ENCODE measurements at places on chromosomes 4 and X. TPM values are rescaled to one million over a fixed set of nuclear protein-coding genes. Genes with fewer than 3 reads are reported as not detected.
A peak's percentile ranks its signal among the peaks of the same experiment; 100 is the strongest.

DNA sequence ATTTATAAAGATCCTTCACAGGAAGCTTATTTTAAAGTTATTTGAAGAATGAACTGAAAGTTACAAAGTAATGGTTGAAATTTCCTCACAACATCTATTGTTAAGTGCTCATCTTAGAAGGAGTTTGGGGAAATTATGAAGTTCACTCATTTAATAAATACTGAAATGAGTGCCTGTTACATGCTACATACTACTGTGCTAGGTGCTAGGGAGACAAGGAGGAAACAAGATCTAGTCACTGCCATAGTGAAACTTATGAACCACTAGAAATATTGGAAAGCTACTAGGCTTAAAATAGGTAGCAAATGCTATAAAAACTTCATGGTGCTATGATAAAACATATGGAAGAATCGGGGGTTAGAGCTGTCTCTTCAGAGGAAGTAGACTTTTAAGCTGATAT is 97.1 kb downstream of the JADE1 start:
- no peak for DNase-seq
- H3K36me3 ChIP-seq, result no peaks in the 10 kb centered on the region
- H3K27ac ChIP-seq, result no peak overlapping the region
- no peaks in the 10 kb centered on the region for H3K27me3 ChIP-seq
- no peaks in the 10 kb centered on the region for H3K4me1 ChIP-seq
- H3K4me3 ChIP-seq, result no peak overlapping the region

DNA sequence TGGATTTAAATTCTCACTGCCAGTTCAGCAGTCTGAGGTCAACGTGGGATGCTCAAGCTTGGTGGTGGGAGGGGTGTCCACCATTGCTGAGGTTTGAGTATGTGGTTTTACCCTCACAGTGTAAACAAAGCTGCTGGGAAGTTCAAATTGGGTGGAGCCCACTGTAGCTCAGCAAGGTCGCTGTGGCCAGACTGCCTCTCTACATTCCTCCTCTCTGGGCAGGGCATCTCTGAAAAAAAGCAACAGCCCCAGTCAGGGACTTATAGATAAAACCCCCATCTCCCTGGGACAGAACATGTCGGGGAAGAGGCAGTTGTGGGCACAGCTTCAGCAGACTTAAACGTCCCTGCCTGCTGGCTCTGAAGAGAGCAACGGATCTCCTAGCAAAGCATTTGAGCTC is 14.9 kb upstream of the RRAGB start:
- H3K27me3 ChIP-seq, result no peaks in the 10 kb centered on the region
- H3K36me3 ChIP-seq, result no peaks in the 10 kb centered on the region
- H3K4me3 ChIP-seq, result no peak overlapping the region
- no peak overlapping the region for H3K27ac ChIP-seq

GRCh38 chr4:6165766-6166165 is 34.6 kb downstream of the JAKMIP1 start:
- no peak for DNase-seq
- no peak overlapping the region for H3K27ac ChIP-seq
- no peaks in the 10 kb centered on the region for H3K36me3 ChIP-seq

DNA sequence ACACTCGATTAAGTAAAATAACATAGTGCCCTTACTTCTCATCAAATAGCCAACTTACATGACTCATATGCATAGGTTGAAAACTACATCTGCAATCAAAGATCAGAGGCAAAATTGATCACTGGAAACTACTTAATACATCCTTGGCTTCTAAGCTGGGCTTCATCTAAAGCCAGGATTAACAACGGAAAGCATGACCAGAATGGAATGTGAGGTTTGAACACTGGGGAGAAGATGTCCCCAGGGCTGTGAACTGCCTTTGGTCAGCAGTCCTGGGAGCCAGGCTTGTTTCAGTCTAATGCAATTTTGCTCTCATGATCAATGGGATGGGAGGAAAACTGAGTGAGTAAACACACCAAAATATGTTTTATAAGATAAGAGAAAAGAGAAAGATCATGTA is 192.5 kb upstream of the TTC29 start:
- DNase-seq, result no peak
- H3K27me3 ChIP-seq, result no peaks in the 10 kb centered on the region
- H3K27ac ChIP-seq, result no peak overlapping the region
- no peak overlapping the region for H3K4me3 ChIP-seq
- peaks cover 44% of the 10 kb centered on the region for H3K4me1 ChIP-seq

DNA sequence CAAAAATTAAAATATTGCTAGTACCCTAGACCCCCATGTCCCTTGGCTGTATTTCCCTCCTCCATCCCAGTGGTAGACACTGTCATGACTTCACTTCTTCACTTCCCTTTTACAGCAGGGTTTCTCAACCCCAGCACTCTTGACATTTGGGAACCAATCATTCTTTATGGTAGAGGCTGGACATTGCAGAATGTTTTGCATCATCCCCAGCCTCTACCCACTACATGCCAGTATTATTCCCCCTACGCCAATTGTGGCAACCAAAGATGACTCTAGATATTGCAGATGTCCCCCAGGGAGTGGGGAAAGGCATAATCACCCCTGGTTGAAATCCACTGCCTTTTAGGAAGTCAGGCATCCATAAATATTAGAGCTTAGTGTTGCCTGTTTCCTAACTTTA is 138.6 kb downstream of the AMELX start:
- H3K4me1 ChIP-seq, result peaks cover 6% of the 10 kb centered on the region
- H3K27ac ChIP-seq, result no peak overlapping the region
- H3K27me3 ChIP-seq, result no peaks in the 10 kb centered on the region
- H3K36me3 ChIP-seq, result no peaks in the 10 kb centered on the region

GRCh38 chr4:168537571-168537970 is 40.7 kb downstream of the PALLD start:
- no peak for DNase-seq
- H3K36me3 ChIP-seq, result no peaks in the 10 kb centered on the region
- no peak overlapping the region for H3K4me3 ChIP-seq
- H3K27me3 ChIP-seq, result no peaks in the 10 kb centered on the region
- no peak overlapping the region for H3K27ac ChIP-seq

- no peak overlapping the region for H3K4me3 ChIP-seq
- no peak overlapping the region for H3K27ac ChIP-seq
- H3K27me3 ChIP-seq, result no peaks in the 10 kb centered on the region
- no peaks in the 10 kb centered on the region for H3K4me1 ChIP-seq
- DNase-seq, result no peak
These were observed 9.3 kb downstream of the CD99L2 start for GRCh38 chrX:150889131-150889530.

The PHOX2B gene
- total RNA-seq, result not detected

The CDS1 gene
- 37.9 TPM for total RNA-seq

GRCh38 chrX:44035571-44035970 is 62.4 kb upstream of the NDP start:
- H3K4me1 ChIP-seq, result no peaks in the 10 kb centered on the region
- H3K4me3 ChIP-seq, result no peak overlapping the region
- no peaks in the 10 kb centered on the region for H3K27me3 ChIP-seq
- no peak overlapping the region for H3K27ac ChIP-seq

The ANXA3 gene
- 98.7 TPM for total RNA-seq

The PCDH7 gene
- total RNA-seq, result 12.6 TPM

The CTBP1 gene
- total RNA-seq, result 226 TPM

The PDLIM3 gene
- 124 TPM for total RNA-seq

DNA sequence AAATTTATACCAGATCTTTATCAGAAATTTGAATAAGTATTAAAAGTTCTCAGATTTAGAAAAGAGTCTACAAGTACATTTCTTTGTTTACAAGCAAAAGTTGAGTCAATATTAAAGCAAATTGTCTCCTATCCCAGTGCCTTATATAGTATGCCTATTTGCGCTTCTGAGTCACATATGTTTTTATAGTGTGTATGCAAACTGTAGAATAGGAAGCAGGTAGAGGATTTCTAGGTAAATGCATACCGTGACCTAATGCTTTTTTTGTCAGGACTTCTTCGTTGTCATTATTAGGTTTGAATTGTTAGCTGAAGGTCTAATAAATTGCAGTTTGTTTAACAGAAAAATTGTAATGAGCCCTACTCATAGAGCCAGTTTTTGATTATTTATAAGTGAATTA is 22.2 kb downstream of the CEP44 start:
- no peaks in the 10 kb centered on the region for H3K4me1 ChIP-seq
- no peak overlapping the region for H3K4me3 ChIP-seq
- H3K36me3 ChIP-seq, result peaks cover 11% of the 10 kb centered on the region
- H3K27me3 ChIP-seq, result no peaks in the 10 kb centered on the region
- no peak for DNase-seq

The ARSJ gene
- total RNA-seq, result 2.3 TPM

The TCEAL3 gene
- total RNA-seq, result 48.6 TPM

DNA sequence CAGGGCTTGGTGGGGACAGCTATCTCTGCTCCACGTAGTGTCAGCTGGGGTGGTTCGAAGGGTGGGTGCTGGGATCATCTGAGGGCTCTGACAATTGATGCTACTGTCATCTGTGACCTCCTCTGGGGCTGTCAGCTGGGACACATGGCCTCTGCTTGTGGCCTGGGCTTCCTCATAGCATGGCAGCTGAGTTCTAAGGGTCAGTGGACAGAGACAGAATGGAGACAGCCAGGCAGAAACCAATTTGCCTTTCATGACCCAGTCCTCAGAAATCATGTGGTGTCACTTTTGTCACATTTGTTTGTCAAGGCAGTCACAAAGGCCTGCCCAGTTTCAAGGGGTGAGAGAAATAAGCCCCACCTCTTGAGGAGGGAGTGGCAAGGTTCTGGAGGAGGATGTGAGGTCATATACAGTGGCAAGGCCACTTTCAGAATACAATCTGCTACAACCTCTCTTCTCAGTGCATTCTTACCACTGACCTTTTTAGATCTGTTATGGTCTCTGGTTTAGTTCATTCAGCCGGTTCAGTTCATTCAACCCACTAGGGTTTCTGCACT is 103.6 kb upstream of the BCOR start:
- no peaks in the 10 kb centered on the region for H3K4me1 ChIP-seq
- DNase-seq, result no peak
- H3K4me3 ChIP-seq, result no peak overlapping the region

The BEX1 gene
- total RNA-seq, result 10.5 TPM

DNA sequence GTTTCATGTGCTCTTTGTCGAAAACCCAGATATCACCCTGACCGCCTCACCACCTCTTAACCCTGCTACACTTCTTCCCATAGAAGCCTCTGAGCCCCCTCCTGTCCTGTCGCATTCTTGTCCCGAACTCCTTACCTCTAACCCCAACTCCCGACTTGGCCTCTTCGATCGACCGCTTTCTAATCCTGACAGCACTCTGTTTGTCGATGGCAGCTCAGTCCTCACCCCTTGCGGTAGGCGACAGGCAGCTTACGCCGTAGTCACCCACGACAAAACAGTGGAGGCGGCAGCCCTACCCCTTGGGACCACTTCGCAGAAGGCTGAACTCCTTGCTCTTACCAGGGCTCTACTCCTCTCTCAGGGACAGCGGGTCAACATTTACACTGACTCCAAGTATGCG is 961.7 kb downstream of the RPA4 start:
- no peak overlapping the region for H3K4me3 ChIP-seq
- no peaks in the 10 kb centered on the region for H3K4me1 ChIP-seq
- H3K27me3 ChIP-seq, result no peaks in the 10 kb centered on the region
- no peaks in the 10 kb centered on the region for H3K36me3 ChIP-seq
- H3K27ac ChIP-seq, result no peak overlapping the region
- no peak for DNase-seq

GRCh38 chr4:41865306-41865980 is 69.8 kb upstream of the TMEM33 start:
- peaks cover 16% of the 10 kb centered on the region for H3K4me1 ChIP-seq
- DNase-seq, result no peak
- peaks cover 17% of the 10 kb centered on the region for H3K27me3 ChIP-seq
- no peaks in the 10 kb centered on the region for H3K36me3 ChIP-seq
- no peak overlapping the region for H3K4me3 ChIP-seq
- no peak overlapping the region for H3K27ac ChIP-seq

DNA sequence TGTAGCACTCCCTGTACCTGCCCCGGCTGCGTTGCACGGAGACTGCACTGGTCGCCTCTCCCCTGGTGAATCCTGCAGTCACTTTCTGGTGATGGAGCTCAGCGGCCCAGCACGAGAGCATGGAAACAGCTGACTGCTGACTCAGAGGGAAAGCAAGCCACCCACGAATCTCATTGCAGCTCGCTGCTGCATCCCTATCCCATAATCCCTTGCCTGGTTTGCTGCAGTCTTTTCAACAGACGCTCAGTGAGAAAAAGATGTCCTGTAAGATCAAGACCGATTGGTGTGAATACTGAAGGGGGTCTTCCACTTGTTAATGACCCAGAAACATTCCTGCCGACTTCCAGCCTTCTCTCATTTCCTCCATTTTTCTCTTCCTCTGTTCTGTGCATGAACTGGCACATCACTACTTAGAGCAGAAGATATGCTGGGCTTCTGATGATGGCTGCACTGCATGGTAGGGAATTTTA is 52.9 kb downstream of the TRIM2 start:
- peaks cover 9% of the 10 kb centered on the region for H3K4me1 ChIP-seq
- H3K27me3 ChIP-seq, result no peaks in the 10 kb centered on the region
- peak; percentile 34 for DNase-seq
- no peak overlapping the region for H3K4me3 ChIP-seq

The MAGEA12 gene
- total RNA-seq, result not detected

The ABCG2 gene
- total RNA-seq, result 13.4 TPM

DNA sequence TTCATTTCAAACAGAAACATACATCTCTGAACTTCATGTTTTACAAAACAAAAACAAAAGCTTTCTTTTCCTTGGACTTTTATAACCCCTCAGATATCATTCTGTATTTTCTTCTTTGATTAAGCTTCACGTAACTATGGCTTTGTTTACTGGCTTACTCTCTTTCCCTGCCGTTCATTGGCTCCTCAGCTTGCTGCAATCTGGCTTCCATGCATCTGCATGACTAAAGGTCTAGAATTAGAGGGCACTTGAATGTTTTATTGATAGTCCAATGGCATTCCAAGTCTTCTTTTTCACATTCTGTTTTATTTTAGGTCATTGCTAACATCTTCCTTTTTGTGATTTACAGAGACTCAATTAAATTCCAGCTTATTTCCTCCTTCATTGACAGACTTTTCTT is 487.6 kb downstream of the GRXCR1 start:
- no peaks in the 10 kb centered on the region for H3K27me3 ChIP-seq
- H3K36me3 ChIP-seq, result no peaks in the 10 kb centered on the region
- H3K4me1 ChIP-seq, result no peaks in the 10 kb centered on the region
- no peak overlapping the region for H3K27ac ChIP-seq
- no peak overlapping the region for H3K4me3 ChIP-seq

- no peak overlapping the region for H3K4me3 ChIP-seq
- H3K27me3 ChIP-seq, result no peaks in the 10 kb centered on the region
- no peaks in the 10 kb centered on the region for H3K4me1 ChIP-seq
- H3K27ac ChIP-seq, result no peak overlapping the region
- no peak for DNase-seq
These were observed 53.1 kb downstream of the HPRT1 start for GRCh38 chrX:134513091-134513490.

GRCh38 chrX:44456685-44457084 is 86.0 kb downstream of the FUNDC1 start:
- H3K4me1 ChIP-seq, result no peaks in the 10 kb centered on the region
- no peak for DNase-seq
- H3K36me3 ChIP-seq, result no peaks in the 10 kb centered on the region
- no peak overlapping the region for H3K4me3 ChIP-seq

GRCh38 chrX:7582191-7582590 is 260.8 kb upstream of the VCX start:
- H3K4me1 ChIP-seq, result no peaks in the 10 kb centered on the region
- no peak overlapping the region for H3K4me3 ChIP-seq
- H3K36me3 ChIP-seq, result no peaks in the 10 kb centered on the region
- H3K27ac ChIP-seq, result no peak overlapping the region

GRCh38 chr4:159367781-159368080 is 264.9 kb downstream of the RAPGEF2 start:
- H3K36me3 ChIP-seq, result no peaks in the 10 kb centered on the region
- H3K27me3 ChIP-seq, result no peaks in the 10 kb centered on the region
- peak overlapping the region; percentile 14 for H3K27ac ChIP-seq
